ENCODE measurements at places on chromosomes 2 and 18.

DNA sequence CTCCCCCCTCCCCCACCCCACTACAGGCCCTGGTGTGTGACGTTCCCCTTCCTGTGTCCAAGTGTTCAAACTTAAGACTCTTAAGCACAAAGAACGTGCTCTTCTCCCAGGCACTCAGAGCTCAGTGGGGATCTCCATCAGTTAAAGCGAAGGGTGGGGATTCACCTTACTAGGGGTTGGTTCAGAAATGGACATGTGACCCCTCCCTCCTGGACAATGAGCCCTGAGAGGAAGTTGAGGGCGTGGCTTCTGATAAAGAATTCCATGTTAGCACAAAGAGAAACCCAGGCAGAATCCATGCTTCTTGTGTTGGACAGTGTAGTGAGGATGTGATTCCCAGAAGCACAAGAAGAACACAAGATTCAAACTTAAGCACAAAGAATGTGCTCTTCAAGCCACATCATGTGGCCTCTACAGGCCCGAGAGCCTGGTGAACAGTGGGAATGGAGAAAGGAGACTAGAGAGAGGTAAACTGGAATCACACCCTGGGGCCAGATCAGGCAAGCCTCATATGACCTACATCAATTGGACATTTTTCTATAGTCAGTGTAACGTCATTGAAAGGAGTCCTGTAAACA, 78.1 kb upstream of the TTC39C start:
- no peak for DNase-seq

- peak; percentile 69 for DNase-seq
Observed at GRCh38 chr18:22848615-22849014, 84.5 kb upstream of the RBBP8 start.

DNA sequence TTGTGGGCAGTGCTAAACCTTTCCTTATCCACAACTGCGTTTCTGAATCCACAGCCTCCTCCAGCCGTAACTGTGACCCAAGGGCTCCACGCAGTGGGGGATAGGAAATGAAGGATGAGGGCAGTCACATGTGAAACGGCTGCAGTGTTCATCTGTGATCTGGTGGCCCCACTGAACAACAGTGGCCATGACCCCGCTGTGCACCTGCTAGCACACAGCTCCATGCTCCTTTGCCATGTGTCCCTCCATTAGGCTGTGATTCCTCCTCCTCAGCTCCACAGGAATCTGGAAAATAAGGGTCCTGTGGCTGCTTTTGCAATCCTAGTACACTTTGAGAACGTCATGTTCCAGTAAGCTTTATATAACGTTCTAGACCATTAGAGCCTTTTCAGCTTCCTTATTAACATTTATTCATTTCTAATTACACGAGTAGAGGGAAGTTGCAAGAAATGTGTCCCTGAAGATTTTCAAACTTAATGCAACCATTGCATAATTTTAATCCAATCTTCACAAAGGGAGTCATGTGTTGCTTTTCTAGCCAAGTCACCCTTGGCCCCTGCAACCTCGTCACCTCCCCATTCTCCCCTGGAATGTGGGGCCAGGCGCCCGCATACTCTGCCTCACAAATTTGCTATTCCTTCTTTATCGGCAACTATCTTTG, 7.1 kb upstream of the NAPG start:
- DNase-seq = peak; percentile 51

GRCh38 chr2:74836675-74837401, 2.9 kb downstream of the HK2 start:
- no peak for DNase-seq

- no peak for DNase-seq
Observed at GRCh38 chr2:176745543-176746200, 466.9 kb upstream of the HNRNPA3 start.

- DNase-seq = no peak
Observed at GRCh38 chr2:206368484-206368883, 74.8 kb upstream of the ADAM23 start.

GRCh38 chr2:189544318-189545042, 36.1 kb downstream of the SLC40A1 start:
- DNase-seq = no peak

DNA sequence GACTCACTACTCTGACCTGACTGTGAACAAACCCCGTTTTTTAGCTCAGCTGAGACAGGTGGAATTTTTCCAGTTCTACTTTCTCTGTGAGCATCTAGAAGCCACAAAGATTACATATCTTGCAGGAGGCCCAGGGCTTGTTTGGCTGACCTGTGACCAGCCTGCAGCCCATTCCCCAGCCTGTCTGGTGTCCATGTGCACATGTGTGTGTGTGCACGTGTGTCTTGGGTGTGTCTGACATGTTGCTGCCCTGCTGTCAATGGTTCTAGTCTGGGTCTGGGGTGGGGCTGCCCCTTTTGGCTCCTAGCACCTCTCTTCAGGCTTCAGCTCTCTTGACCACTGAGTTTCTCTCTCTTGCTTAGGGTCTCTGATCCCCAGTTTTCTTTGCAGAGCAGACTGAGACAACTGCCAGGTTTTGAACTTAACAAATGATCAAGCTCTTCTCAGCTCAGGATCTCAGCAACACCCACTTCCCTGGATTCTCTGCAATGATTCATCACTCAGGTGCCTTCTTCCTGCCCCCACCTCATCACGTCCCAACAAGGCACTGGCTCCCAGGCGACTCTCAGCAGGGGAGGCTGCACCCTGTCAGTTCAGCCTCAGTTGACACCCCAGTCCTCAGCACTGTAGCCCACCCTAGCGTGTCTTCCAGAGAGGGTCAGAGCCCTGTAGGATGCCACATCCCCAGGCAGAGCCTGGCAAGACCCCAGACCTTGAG, 130.3 kb downstream of the CELF4 start:
- DNase-seq = peak; percentile 50

GRCh38 chr2:9638532-9638931, 7.7 kb upstream of the YWHAQ start:
- peak; percentile 94 for DNase-seq

- peak; percentile 74 for DNase-seq
Observed at GRCh38 chr2:229870903-229871656, 50.7 kb downstream of the TRIP12 start.

- DNase-seq = no peak
Observed at GRCh38 chr2:145764631-145765030, 1244.7 kb upstream of the ZEB2 start.

All from M059J (cell line).